GF-D8 (cell line): ENCODE measurements at places on chromosomes 4 and X.

- no peak for DNase-seq
Observed at GRCh38 chr4:5924461-5925125, 31.7 kb upstream of the CRMP1 start.

- no peak for DNase-seq
Observed at GRCh38 chr4:177596035-177596434, 153.8 kb upstream of the AGA start.

- no peak for DNase-seq
Observed at GRCh38 chr4:158025131-158025530, 147.7 kb downstream of the GASK1B start.

GRCh38 chr4:113811359-113811758, 49.8 kb upstream of the CAMK2D start:
- no peak for DNase-seq

DNA sequence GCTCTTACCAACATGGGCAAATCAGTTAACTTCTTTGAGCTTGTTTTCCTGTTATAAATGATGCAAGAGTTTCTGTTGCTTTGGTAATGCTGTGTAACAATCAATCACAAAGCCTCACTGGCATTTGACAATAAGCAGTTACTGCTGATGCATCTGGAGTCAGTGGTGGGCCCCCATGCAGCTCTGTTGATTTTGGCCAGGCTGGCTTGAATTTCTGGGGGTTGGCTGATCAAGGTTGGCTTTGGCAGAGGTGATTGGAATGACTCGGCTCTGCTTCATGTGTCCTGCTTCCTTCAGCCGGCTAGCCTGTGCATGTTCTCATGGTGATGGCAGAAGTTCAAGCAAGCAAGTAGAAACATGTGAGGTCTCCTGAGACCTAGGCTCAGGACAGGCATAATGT, 90.4 kb downstream of the PHEX start:
- DNase-seq, result no peak

DNA sequence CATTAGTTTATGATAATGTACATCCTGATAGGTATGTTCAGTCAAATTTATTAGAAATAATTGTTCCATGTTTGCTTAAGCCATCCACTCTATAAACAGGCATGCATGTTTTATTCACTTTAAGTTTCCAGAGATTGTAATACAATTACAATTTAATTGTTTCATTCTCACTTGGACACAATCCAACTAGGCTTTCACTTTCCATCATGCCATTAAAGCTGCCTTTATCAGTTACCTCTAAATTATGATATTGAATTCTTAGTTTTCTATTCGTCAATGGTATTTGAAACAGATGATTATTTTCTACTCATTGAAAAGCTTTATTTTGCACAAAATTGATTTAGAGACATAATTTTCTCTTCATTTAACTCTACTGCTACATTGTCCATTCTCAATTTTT, 1196.3 kb downstream of the RAPGEF2 start:
- DNase-seq, result no peak

GRCh38 chr4:18981234-18981615, 959.7 kb upstream of the LCORL start:
- DNase-seq, result no peak

- no peak for DNase-seq
Observed at GRCh38 chrX:115650916-115651315, 89.9 kb downstream of the PLS3 start.

DNA sequence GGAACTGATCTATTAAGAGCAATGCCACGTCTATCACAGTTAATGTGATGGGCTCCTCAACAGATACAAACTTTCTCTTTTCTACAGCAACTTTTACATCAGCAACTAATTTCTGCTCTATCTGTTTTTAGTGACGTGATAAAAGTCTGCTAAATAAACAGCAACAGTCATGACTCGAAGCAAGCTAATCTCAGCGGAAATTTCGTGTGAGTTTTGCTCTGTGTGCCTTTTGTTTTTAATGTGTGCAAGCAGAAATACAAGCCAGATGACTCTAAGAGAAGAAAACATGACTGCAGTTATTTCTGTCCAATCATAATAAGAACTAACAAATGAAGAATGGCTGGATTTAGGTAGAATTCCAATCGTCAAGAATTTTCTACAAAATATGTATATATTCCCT, 214.3 kb downstream of the LDB2 start:
- no peak for DNase-seq
